Activated T-cell treated with anti-CD3 and anti-CD28 coated beads for 1 hour (primary cell): ENCODE measurements at places on chromosomes 3 and 15.

DNA sequence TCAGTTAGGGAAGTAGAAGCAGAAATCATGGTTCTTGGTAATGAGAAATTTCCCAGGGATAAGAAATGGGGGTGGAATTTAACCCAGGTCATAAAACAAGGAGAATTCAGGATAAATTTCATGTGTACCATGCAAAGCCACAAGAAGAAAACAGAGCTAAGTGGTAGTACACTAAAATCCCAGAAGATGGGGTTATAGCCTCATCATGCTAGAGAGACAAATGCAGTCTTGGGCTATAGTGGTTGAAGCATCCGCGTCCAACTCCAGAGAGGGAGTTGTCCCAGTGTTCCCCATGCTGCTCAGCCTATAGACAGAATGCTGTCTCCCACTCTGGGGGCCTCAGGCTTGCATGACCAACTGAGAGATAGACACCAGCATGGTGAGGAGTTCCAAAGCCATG, 36.2 kb upstream of the CLRN1 start:
- DNase-seq: no peak

- DNase-seq: no peak
These were observed 4.5 kb downstream of the CFAP44 start for GRCh38 chr3:113436809-113437208.

DNA sequence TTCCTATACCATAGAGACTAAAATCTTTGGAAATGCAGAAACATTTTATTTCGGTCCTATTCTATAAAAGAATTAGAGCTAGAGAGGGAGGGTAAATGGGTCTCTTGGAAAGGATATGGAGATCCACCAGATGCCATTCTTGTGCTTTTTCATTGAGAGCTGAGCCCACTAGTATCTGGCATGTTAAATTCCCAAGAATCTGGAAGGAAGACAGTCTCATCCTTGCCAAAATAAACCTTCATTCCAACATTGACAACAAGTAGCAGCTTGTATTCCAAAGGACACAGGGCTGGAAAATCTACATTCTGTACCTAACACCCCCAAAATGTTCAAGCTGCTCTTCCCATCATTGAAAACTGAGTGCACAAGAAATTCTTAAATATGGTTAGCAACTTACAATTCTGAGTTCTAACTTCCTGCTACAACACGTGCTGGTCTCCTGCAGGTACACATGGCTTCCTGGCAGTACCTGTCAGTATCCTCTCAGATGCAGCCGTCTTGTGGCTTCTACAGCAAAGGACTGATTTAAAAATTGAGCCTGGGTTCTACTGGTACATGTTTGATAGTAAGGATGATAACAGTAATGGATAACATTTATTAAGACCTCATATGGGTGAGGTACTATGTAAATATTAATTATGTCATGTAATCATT, 348.1 kb downstream of the SV2B start:
- DNase-seq: no peak

GRCh38 chr3:97687734-97688133, 76.8 kb upstream of the ARL6 start:
- no peak for DNase-seq

- no peak for DNase-seq
These were observed 80.4 kb upstream of the IGF1R start for GRCh38 chr15:98567951-98568350.

GRCh38 chr3:144771381-144771870, 799.8 kb downstream of the DIPK2A start:
- no peak for DNase-seq

- no peak for DNase-seq
These were observed 328.8 kb upstream of the THBS1 start for GRCh38 chr15:39252134-39252470.

DNA sequence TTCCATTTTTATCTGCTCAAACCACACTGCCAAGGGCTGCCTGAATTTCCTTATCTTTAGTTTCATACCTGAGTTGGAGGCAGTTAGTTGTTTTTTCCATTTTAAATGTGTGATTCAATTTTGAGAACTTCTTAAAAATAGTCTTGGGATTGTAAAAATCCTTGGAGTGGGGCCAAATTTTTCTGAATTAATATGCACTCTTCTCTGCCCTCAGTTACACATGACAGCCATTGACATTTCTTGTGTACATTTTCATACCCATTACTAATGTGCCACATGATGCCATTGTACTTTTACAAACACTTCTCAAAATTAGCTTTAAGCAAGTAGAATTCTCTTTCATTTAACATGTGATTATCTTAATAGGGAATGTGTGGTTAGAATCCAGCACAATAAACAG, 141.7 kb downstream of the C3orf38 start:
- no peak for DNase-seq

DNA sequence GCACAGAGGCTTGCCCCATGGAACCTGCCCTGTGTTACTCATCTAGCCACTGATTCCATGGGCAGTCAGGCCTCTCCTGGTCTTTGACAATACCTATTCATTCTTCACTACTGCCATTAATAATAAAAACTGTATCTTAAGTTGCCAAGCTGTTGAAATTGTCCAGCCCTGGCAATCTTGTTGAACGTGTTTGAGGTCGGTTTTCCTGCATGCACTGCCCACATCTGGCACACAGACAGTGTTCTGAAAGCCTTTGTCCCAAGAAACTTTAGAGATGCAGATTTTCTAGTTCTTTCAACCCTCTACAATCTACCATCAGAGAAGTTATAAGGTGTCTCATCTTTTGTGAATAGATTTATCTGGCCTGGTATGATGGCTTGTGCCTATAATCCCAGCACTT, 567.2 kb upstream of the NECTIN3 start:
- no peak for DNase-seq
